ENCODE measurements at places on chromosomes 3 and 15.
A peak's percentile ranks its signal among the peaks of the same experiment; 100 is the strongest.

DNA sequence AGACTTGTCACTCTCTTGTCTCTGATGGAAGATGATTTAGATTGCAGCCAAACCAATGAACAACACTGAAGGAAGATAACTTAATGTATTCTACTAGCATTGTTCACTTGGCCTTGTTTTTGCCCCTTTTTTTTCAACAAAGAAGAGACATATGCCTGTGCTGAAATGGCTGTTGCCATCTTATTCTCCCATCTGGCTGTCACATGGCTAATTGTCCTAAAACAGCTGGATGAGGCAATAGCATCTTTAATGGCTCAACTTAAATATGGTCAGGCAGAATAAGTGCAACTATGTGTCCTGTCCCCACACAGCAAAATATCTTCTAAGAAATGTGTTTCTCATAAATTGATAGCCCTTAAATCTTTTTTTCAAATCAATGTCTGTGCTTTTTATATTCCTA is 576.9 kb downstream of the TUSC7 start:
- DNase-seq: no peak

DNA sequence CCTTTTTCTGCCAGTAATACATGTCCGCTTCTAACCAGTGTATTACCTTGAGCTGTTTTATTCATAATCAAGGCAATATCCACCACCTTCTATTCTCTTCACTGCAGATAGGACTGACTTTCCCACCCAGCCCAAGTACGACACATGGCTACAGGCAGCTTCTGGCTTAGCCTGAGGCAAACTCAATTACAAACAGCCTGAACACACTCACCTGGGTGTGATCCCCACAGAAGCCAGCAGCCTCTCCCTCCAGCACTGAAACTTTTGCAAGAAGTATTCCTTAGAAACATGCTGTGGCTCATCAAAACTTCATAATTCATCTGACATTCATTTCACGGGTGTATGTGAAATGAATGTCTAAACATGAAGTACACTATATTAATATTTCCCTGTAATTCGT is 13.5 kb upstream of the KCNMB3 start:
- peak; percentile 8 for DNase-seq

GRCh38 chr3:188286087-188286513 is 132.1 kb downstream of the LPP start:
- no peak for DNase-seq

GRCh38 chr3:10930666-10931040 is 61.9 kb upstream of the SLC6A1 start:
- no peak for DNase-seq

GRCh38 chr3:148599481-148599880 is 98.2 kb upstream of the AGTR1 start:
- DNase-seq: no peak

All from NCI-H146 (cell line).